Occipital lobe (tissue), 3 donors: ENCODE measurements at places on chromosomes 7 and 10. TPM values are rescaled to one million over a fixed set of nuclear protein-coding genes. Genes with fewer than 3 reads are reported as not detected.

DNA sequence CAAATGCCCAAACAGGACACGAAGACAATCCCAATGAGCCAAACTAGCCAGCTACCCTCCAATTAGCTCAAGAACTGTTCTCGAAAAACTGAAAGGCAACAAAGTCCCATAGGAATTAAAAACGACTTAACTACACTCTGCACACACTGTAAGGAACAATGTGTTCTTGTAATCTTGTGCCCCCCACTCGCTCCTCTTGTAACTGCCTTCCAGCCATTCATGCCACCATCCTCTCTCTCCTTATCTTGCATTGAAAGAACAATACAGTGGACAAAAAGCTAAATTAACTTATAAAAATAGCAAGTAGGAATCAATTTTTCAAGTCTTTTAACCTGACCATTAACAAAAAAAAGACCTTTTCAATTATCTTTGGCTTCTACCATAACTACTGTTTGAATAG lies 2.9 kb downstream of the CYTH3 start:
- DNase-seq: no peak

DNA sequence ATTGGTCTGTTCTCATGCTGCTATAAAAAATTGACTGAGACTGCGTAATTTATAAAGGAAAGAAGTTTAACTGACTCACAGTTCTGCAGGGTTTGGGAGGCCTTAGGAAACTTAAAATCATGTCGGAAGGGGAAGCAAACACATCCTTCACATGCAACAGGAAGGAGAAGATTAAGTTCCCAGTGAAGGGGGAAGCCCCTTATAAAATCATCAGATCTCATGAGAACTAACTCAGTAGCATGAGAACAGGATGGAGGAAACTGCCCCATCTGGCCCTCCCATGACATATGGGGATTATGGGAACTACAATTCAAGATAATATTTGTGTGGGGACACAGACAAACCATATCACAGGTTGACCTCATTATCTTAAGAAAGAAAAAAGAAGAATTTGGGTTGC lies 134.5 kb downstream of the PPP1R3A start:
- DNase-seq: no peak

- no peak for DNase-seq
Measured at GRCh38 chr10:62082729-62083411, 181.4 kb downstream of the ARID5B start.

GRCh38 chr7:5545222-5545914 lies 121.7 kb upstream of the TNRC18 start:
- DNase-seq: no peak

DNA sequence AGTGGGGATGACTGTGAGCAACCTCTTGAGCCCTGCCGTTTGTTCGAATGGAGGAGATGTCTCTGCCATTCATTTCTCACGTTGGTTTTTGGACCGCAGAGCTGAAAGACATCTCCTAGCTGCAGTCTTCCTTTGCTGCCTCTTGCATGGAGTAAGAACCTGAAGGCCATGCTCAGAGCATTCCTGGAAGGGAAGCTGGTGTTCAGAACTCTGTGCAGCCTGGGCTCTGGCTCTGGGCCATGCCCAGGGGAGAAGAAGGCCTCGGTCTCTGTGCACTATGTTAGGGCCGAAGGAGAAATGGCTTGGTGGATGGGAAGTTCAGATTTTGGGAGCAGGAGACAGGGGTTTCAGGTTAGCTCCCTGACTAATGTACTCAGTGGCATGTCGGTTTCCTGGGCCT lies 22.9 kb downstream of the SFTPD start:
- no peak for DNase-seq

INA gene
- 177 TPM for total RNA-seq

DNA sequence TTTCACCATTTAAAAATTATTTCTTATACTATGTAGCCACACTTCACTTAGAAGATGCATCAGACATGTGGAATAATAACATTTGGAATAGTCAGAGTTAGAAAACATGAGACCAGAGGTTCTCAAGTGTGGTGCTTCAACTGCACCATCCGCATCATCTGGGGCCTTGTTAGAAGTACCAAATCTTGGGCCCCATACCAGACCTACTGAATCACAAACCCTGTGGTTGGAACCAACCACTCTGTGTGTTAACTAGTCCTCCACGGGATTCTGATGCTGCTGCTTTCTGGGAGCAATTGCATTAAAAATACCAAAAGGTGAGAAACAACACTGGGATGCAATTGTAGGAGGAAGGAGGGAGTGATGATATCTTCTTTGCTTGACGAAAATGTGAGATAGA lies 125.2 kb downstream of the GNAT3 start:
- no peak for DNase-seq

- no peak for DNase-seq
Measured at GRCh38 chr10:84335516-84335915, 7.1 kb downstream of the CCSER2 start.

DNA sequence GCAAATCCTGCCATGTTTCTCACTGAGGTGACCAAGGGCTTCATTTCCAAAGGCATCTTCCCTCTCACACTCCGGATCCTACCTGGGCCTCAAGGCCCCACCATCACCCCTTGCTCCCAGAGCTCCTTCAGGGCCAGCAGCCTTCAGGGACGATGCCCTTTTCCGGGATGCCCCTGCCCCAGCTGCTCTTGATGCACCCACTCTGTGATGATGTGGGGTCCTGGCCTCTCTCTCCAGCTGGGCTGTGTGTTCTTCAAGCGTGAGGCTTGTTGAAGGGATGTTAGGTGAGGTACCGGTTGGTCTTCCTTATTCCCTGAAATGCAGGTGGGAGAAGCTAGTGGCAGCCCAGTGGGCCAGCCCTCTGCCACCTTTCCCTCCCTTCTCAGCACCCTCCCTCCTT lies 18.4 kb upstream of the SLC18A2 start:
- DNase-seq: no peak

DNA sequence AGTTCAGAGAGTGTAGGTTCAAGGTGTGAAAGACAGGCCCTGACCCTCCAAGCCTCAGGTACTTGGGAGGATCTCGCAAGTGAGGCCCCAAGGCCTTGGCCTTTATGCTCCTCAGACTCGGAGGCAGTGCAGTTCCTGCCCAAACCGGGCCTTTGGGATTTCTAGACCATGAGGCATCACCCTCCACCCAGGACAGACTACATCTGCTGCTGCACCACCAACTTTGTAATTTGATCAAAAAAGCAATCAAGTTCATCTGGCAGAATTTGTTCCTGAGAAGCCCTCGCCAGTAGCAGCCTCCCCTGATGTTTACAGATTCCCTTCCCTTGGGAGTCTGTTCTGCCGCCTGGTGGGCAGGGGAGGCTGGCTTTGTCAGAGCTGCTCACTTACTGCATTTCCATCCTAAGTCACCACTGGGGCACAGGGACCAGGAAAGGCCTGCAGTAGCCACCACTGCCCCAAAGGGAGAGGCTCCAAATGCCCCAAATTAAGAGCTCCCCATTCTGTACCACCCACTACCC lies 2.1 kb downstream of the CAMK2G start:
- peak; percentile 27 for DNase-seq

DNA sequence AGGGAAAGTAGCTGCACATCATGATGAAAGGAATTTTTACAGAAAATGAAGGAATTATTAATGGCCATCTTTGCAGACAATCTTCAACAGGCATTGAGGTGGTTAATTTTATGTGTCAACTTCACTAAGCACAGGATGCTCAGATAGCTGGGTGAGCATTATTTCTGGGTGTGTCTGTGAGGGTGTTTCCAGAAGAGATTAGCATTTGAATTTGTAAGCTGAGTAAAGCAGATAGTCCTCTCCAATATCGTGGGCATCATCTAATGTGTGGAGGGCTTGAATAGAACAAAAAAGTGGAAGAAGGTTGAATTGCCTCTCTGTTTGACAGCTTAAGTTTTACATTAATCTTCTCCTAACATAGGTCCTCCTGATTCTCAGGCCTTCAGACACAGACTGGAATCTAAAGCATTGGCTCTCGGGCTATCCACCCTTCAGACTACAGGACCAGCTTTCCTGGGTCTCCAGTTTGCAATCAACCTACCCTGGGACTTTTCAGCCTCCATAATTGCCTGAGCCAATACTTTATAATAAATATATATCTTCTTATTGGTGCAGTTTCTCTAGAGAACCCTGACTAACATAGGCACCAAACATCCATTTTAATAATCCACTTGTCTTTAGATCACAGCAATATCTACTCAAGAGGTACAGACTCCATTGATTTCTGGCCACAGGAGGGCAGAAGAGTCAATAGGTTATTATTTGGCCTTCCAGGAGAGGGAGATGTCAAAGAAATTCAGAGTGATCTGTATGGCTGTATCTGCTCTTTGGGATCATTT lies 10.5 kb upstream of the CRPPA start:
- DNase-seq: no peak

DNA sequence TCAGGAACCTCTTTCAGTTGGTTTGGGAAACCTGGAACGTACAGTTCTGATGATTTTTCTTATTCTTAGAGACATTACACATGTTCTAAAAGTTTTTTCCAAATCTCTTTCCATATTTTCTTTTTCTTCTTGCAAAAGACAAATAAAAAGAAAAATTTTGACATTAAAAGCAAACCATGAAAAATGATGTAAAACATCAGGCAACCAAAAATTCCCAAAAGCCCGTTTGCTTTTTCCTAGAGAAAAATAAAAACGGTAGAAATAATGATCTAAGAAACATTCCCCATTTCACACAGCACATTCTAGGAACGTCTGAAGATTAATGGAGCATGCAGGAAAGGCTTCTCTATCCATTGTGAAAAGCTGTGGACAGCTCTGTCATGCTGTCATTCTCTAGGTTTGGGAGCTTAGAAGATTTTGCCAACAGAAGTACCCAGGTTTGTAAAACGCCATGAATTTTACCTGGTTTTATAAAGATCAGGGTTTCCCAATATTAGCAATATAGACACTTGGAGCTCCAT lies 11.2 kb upstream of the PRTFDC1 start:
- DNase-seq: no peak

DNA sequence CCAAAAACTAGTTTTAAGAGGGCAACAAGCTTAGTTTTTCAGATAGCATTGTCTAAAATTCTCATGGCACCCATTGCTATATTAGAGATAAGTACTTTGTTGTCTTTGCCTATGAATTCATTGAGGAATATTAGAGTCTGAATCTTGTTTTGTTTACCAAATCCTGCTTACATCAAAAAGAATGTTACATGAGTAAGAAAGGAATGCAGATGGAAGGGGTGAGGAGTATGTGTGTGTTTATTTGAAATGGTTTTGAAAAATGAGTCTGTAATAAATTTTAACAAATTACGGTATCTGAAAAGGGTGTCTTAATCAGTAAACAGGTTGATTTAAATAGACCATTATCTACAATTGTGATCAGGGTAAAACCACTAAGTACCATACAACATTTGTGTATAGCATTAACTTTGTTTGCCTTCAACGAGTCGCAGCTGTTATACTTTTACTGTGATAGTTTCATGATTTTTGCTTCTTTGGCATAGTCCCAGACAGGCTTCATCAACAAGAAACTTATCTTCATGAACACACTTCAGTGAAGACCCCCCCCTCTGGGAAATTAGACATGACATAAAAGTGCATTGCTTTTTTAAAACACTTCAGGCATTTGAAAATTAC lies 1183.9 kb upstream of the C7orf33 start:
- no peak for DNase-seq

DNA sequence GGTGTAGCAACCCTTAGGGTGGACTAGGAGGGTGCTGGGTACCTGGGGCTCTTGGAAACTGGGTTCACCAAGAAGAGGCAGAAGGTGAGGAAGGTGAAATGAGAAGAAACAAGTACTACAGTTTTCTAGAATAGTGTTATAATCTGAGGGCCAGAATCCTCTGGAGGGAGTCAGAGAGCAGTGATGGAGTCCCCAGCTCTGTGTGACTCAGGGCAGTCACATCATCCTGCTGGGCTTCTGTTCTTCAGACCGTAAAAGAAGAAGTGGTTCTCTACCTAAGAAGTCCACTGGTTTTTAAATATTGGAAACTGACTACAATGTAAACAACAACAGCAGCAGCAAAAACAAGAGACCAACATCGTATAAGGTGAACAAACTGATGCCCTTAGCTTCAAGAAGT lies 197.3 kb downstream of the PRPF18 start:
- DNase-seq: no peak

GRCh38 chr10:29925771-29926692 lies 133.4 kb downstream of the JCAD start:
- DNase-seq: no peak

FBXW4 gene
- total RNA-seq: 68.3 TPM

NUTM2A gene
- total RNA-seq: 1.2 TPM

GRCh38 chr7:7719236-7719635 lies 829 bp upstream of the RPA3 start:
- DNase-seq: peak; percentile 39

DNA sequence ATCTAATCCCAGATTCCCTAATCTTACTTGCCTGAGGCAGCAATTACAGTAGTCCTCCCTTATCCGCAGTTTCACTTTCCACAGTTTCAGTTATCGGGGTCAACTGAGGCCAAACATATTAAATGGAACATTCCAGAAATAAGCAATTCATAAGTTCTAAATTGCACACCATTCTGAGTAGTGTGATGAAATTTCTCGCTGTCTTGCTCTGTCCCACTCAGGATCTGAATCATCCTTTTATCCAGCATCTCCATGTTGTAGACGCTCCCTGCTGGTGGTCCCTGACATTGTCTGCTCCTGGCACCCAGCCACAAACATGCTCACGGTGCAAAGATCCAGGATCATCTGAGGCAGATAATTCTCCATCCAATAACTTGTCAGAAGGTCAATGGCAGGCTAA lies 128.7 kb upstream of the CXCL12 start:
- DNase-seq: no peak

GRCh38 chr7:156017431-156017830 lies 205.2 kb upstream of the SHH start:
- no peak for DNase-seq

GRCh38 chr7:155776606-155777005 lies 35.7 kb downstream of the SHH start:
- no peak for DNase-seq

GRCh38 chr7:27482219-27482618 lies 180.5 kb downstream of the HIBADH start:
- DNase-seq: no peak

DNA sequence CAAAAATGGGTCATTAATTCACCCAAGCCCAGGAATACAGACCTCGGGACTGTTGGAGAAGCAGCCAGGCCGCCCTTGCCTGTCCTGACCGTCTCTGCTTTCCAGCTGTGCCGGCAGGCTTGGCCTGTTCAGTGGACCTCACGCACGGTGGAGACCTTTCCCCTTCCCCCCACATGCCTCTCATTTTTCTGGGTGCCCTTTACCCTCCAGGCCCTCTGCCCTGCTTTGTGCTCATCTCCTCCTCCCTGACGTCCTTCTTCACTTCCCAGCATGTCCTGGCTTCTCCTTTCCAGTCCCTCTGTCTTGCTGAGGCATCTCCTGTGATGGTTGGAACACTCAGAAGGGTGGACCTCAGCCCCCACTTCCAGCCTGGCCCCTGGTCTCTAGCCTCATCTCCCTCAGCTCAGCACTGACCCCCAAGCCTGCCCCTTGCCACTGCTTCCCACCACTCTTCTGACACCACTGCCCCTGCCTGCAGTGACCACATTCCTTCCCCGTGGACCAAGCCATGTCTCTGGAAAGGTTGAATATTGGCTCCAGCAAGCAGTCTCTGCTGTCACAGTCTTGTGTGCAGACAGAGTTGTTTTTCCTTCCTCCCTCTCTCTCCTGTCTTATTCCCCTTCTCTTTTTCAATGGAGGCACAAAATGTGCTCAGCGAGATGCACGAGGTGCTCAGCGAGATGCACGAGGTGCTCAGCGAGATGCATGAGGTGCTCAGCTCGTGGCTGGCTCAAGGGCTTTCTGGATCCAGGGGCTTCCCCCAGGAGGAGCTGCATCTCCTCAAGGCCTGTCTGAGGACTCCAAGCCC lies 14.9 kb downstream of the BAG3 start:
- no peak for DNase-seq
